Activated naive CD4-positive, alpha-beta T cell treated with anti-CD3 and anti-CD28 coated beads for 36 hours (primary cell): ENCODE measurements at places on chromosomes 1 and 21.

DNA sequence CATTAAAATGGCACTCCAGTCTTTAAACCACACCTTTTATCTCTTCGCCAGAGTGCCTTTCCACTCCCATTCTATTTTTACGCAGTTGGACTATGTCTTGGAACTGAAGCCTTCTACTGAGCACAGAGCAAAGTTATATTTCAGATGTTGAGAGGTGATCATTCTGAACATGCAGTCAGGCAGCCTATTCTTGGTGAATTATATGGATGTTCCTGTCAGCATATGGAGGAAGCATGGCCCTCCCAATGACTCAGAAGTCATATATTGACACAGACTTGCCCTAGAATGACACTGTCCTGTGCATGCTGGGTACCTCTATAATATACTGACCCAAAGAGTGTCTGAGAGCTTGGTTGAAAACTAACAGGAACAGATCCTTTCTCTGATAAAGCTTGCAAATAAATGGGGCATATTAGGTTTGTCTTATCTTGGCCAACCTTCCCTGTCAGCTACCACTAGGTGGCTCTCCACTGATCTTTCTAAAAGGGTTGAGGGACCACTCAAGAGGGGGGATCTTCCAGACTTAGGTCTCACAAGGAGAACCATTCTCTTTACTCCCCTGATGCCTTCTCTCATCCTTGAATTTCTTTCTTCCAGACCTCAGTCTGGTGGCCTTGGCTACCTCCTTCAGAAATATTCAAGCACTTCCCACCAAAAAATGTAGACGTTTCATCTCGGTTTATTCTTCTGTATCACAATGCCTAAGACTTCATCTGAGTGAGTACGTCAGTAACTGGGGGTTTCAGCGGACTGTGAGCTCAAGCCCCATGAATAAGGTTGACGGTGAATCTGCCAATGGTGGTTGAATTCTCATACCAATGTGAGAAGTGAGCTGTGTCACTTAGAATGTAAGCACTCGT, 11.8 kb upstream of the ALG14 start:
- peak; percentile 38 for DNase-seq

- DNase-seq = no peak
Observed at GRCh38 chr1:42983253-42983652, 24.6 kb upstream of the SLC2A1 start.

DNA sequence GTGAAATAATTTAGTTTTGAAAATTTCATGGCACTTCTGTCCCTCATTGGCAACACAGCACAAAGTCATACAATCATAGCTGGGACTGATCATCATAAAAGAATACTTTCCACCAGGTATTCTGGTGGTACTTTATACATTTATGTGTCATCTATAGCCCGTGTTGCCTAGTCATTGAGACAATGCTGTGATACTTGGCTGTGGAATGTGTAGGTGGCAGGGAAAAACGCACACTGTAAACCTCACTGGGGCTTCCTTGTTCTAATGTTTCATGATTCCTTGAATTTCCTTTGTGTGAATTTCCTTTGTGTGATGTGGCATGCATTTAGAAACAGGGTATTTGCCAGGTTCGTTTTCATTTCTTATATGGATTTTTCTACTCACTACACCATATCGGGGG, 118.3 kb downstream of the FMN2 start:
- no peak for DNase-seq

DNA sequence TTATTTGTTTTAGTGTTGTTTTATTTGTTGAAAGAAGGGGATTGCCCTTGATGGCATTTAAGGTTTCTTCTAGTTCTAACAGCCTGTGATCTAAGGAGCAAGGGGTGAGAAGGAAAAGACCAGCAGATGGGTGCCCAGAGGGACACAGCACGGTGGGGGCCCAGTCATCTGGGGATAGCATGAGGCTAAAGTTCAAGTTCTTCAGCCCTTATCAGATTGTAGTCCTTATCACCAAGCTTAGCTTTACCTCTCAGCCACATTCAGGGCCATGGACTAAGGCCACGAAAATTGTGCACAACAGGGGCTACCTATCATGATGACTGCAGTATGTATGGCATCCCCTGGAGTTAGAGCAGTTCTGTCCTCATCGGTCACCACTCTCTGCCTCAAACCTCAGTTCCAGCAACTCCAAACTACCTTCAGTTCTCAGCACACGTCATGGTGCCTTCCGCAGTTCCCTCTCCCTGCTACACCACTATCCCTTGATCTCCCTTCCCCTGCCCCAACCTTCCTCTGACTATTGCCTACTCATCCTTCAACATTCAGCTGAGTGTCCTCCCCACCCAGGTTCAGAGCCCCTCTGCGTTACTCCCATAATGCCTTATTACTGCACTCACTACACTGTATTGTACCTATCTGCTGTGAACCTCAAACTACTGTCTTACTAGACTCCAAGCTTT, 36.4 kb downstream of the ATF3 start:
- DNase-seq = no peak

DNA sequence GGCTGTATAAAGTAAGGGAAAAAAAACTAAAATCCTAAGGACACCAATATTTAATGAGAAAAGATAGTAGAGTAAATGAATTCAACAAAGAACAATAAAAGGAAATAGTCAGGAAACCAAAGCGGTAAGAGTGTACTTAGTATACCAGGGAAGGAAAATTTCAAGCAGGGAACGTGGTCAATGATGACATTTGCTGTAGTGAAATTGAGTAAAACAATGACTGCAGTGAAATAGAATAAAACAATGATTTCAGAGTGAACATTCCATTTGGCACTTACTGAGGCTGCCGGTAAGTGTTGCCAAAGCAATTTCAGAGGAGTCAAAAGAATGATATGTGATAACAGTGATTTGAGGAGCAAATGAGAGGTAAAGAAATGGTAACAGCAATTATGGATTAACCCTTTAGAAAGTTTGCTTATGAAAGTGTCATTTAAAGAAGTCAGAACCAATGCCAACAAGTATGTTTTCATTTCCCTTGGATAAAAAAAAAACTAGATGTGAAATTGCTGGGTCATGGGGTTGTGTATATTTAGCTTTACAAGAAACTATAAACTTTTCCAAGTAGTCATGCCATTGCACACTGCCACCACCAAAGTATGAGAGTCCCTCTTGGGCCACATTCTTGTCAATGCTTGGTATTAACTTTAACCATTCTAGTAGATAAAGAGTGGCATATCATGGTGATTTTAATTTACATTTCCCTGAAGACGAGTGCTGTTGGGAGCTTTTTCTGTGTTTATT, 50.5 kb downstream of the VCAM1 start:
- DNase-seq = no peak

DNA sequence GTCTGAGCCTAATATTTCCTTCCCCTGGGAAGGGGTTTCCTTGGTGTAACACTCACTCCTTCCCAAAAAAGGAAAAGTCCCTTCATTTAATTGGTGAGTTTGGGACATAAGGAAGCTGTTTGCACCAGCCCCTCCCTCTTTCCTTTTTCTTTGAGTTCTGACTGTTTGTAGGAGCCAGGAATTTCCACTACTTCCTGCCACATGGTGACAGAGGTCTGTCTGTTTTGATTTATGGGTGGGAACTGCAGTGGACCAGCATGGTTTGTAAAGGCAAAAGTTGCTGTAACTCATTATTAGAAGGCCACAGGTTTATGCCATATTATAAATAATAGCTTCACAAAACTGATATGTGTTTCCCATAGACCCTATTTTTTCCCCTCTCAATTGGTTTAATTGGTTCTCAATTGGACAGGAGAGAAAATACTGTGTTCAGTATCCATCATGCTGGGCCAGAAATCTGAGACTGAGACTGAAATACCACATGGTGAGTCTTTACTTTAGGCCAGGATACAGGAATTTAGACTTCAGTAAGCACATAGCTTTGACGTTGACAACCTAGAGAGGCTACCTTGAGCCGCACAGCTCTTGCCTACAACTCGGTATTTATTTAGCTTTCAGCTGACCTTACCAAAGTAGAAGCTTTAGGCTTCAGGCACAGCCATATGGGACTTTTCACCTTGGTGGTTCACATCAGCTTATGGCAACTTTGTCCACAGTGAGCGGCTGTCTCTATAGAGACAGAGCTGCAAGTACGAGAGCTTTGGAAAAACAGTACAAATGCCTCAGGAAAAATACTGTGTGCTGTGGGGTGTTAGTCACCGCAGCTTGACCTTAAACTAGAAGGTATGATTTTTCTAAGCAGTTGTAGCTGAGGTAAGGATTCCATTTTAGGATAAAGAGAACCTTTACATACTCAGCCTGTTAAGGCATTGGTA, 40.0 kb upstream of the RGS7 start:
- no peak for DNase-seq

DNA sequence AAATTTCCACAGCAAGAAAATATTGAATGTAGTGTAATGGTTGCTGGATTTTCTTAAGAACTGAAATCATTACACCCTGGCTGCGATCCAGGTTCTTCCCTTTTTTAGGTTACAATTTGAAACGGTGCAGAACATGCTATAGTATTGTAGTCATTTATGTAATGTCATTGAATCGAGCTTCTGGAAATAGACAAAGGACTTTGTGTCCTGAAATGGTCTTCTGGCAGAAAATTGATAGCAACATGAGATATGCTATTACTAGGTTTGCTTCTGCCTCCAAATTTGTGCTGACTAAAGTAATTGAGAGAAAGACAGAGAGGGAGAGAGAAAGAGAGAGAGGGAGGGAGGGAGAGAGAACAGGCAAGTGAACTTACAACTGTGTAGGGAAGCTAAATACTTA, 146.2 kb upstream of the NFIA start:
- no peak for DNase-seq

DNA sequence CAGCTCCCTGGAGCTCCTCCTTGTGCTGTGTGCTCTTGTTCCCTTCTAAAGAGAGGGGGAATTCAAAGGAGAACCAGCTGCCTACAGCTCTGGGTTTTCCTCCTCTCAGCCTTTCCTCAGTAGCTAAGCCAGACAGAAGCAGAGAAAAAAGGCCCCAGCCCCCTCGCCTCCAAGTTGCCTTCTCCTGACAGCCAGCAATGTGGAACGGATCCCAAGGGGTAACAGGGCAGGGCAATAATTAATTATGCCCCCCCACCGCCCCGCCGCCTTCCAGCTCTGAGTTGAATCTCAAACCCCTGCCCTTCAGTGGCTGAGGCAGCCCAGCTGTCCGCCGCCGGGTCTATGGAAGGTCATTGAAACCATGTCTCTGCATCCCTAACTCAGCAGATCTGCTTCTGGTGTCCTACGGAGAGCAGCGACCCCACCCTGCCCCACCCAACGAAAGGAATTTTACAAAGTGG, 69.0 kb upstream of the GOLT1A start:
- no peak for DNase-seq

GRCh38 chr1:9291914-9292360, 757 bp upstream of the SPSB1 start:
- no peak for DNase-seq

DNA sequence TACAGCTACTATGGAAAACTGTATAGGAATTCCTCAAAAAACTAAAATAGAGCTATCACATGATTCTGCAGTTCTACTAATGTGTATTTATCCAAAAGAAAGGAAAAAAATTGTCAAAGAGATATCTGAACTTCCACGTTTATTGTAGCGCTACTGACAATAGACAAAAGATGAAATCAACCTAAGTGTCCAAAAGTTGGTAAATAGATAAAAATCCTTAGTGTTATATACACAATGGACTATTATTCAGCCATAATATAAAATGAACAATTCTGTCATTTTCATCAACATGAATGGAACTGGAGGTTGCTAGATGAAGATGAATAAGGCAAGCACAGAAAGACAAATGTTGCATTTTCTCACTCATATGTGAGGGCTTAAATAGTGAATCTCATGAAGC, 1492.1 kb downstream of the MRPL39 start:
- DNase-seq = no peak

- no peak for DNase-seq
Observed at GRCh38 chr1:55825461-55825860, 610.3 kb upstream of the USP24 start.

GRCh38 chr1:46302641-46303037, 777 bp downstream of the LRRC41 start:
- DNase-seq = peak; percentile 16

GRCh38 chr1:10860682-10861081, 64.2 kb upstream of the CASZ1 start:
- no peak for DNase-seq

DNA sequence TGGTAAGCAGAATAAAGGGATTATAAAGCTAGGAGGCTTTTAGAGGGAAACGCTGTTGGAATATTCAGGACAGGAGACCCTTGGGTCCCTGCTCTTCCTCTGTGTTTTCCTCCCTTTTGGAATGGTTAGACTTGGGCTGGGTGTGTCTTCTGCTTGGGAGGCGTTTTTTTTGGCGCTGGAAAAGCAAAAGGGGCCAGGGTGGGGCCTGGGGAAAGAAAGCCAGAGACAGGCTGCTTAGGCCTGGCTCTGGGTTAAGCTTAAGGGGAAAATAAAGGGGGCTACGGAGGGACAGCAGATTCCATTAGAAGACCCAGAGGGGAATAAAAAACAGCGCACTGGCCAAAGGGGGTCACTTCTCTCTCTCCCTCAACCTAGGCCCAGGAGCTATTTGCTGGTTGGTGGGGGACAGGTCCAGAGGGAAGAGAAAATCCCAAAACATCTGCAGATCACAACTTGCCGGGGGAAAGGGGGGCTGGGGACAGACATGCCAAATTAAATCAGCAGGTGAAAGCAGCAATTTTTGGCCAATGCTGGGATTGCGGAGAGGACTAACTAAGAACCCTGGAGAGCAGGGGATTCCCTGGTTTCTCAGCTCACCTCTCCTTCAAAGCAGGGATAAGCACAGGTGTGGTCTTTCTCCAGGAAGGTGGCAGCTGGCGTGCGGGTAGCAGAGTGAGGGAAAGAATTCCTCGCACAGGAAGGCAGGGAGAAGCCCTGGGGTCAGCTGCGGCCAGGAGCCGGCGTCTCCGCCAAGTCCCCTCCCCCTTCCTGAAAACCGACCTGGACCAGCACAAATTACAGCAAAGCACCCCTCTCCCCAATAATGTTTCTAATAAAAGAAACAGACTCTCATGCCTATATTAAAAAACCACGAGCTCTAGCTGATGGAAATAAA, 82.2 kb upstream of the AK4 start:
- no peak for DNase-seq

GRCh38 chr21:34351786-34352241, 12.0 kb upstream of the KCNE2 start:
- peak; percentile 45 for DNase-seq
